ENCODE measurements at places on chromosomes 6 and 20.

GRCh38 chr20:34705397-34706301 lies 1.5 kb downstream of the TP53INP2 start:
- peak; percentile 93 for DNase-seq

GRCh38 chr6:32108727-32109113 lies 418 bp downstream of the TNXB start:
- no peak for DNase-seq

DNA sequence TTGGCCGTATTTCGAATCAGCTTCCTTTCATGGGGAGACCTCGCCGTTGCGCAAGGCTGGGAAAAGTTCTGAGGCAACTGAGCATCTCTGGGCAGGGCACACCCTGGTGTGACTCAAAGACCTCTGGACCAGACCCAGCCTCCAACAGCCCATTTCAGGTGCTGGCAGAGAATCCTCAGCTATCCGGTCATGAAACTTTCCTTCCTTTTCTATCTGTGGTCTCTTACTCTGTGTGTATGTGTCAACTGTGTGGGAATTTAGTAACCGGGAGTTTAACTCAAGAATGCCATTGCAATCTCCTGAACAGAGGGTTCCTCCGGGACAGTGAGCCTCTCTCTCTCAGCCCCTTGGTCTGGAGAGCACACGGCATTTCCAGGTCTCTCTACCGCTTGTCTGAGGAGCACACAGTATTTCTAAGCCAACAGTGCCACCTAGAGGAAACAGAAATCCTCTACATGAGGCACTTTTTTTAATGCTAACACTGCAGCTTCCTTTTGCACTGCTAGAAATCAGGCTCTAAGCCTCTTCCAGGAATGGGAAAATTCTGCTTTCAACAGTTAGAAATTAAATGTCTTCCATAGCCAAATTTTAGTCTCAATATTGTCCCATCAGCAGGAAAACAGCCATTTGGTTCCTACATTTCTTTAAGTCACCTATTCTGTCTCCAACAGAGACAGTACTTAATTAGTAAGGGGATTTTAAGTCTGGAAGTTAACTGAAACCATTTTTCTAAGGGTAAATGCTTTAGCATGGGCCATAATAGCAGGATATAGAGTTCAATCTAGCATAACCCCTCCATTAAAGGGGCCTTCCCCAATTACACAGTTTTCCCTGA lies 32.7 kb downstream of the PLN start:
- DNase-seq, result peak; percentile 61

GRCh38 chr20:63651942-63652191 lies 1.4 kb downstream of the STMN3 start:
- no peak for DNase-seq

DNA sequence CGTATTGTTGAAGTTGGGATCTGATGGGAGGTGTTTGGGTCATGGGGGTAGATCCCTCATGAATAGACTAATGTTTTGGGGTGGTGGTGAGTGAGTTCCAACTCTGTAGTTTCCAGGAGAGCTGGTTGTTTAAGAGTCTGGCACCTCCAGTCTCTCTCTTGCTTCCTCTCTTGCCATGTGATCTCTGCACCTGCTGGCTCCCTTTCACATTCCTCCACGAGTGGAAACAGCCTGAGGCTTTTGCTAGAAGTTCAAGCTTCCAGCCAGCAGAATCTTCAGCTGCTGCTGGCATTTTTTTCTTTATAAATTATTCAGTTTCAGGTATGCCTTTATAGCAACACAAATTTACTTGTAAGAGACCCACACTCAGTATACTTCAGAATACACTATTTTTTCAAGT lies 1021.6 kb downstream of the EYS start:
- DNase-seq, result no peak

- no peak for DNase-seq
Observed at GRCh38 chr6:63459814-63460213, 112.5 kb upstream of the LOC128125822 start.

- no peak for DNase-seq
Observed at GRCh38 chr20:21513881-21514540, at the start of gene NKX2-2. Gene NKX2-2 (minus strand): TSS chr20:21514064. CDS start chr20:21513669, 395 bp downstream.

DNA sequence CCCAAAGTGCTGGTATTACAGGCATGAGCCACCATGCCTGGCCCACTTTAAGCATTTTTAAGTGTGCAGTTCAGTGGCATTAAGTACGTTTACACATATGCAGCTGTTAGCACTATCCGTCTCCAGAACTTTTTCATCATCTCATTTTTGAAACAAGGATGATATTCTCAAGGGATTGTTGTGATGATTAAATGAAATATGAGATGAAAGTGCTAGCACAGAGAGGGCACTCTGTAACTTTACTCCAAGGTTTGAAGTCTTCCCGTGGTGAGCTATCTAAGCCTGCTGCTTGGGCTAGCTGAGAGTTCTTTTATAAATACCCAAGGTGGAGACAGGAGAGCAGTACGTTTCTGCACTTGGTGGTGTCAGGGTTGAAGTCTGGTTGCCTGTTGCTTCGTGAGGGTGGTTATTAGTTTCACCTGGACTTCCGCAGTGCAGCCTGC lies 6.6 kb downstream of the TM9SF4 start:
- DNase-seq, result no peak

Data from HT-29 (cell line).